ENCODE measurements at places on chromosomes 5 and 9.

DNA sequence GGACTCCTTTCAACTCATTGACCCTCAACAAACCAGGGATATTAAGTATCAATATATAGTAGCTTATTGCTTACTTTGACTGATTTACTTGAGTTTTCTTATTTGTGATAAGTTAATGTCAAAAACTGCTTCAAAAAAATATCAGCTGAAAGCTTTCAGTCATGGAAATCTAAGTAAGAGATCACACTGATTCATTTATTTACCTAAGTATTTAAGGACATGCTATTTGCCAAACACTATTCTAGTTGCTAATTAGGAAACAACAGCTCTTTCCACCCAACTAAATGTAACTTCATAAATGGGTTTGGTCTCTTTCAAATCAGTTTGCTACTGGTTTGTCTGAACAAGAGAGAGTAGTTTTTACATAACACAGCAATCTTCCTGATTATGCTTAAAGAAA lies 48.2 kb downstream of the CHD1 start:
- no peak for DNase-seq

- DNase-seq, result no peak
Observed at GRCh38 chr9:135883410-135884089, 23.8 kb downstream of the CAMSAP1 start.

- DNase-seq, result no peak
Observed at GRCh38 chr5:101431201-101431600, 528.1 kb upstream of the ST8SIA4 start.

DNA sequence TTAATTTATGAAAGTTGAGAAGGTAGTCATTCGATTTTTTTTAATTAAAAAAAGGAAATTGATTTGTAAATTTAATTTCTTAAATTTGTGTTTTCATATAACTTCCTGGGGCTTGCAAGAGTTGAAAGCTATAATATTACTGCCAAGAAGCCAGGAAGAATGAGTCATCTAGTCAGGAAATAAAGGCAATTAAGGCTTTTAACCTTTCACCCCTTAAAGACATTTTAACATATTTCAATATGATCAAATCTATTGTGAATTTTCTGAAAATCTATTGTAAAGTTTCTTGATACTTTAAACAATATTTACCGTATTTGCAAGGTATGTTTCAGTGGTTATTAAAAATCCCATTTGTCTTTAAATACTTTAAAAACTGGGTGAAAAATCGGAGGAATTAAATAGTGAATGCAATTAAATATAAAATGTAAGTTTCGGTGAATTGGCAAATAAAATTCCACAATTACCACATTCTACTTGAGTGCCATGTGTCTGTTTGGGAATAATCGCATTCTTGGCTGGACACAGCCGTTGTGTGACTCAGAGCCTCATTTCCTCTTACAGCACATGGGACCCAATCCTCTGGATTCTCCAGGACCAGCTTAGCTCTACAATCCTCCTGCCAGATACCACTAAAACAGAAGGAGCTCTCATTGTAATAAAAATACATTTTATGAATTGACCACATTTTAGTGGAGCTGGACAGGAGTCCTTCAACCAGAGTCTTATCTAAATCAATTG lies 310.7 kb downstream of the HCN1 start:
- no peak for DNase-seq

DNA sequence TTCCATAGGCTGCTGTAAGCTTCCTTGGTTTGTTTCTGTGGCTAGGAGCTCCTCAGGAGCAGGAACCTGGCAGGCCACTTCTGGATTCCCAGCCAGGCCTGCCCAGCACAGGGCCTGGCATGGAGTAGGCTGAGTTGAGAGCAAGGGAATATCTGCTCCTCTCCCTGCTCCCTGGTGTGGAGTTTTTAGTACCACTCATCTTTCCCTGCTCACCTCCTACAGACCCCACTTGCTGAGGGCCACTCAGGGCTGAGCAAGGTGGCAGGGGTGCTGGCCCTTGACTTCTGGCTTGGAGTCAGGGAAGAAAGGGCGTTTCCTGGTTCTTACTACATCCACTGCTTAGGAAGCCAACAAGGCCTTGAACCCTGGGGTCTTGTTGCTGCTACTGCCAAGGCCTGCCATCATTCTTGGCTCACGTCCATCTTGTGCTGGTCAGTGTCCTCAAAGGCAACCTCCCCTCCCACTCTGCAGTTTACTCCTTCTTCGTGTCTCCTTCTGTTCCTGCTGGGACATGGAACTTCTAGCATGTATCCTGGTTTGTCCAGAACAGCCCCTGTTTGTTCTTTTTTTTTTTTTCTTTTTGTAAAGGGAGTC lies 54.9 kb downstream of the PSD2 start:
- DNase-seq, result no peak
